Right cardiac atrium (tissue), 5 donors: ENCODE measurements at places on chromosomes 6 and 20. TPM values are rescaled to one million over a fixed set of nuclear protein-coding genes. Genes with fewer than 3 reads are reported as not detected.

The C6orf52 gene
- not detected for total RNA-seq

The NCOA7 gene
- total RNA-seq, result 17.1 TPM

The VIP gene
- total RNA-seq, result not detected

The LTA gene
- not detected for total RNA-seq

The SLC4A11 gene
- 0.29 TPM for total RNA-seq

The BANF2 gene
- not detected for total RNA-seq

The C20orf202 gene
- total RNA-seq, result 0.31 TPM

The SIRPA gene
- 29.0 TPM for total RNA-seq

The SRC gene
- 14.0 TPM for total RNA-seq

The KCNK16 gene
- total RNA-seq, result not detected

The NKX2-4 gene
- total RNA-seq, result not detected

The MAK gene
- total RNA-seq, result 0.29 TPM

The PLCB4 gene
- total RNA-seq, result 28.9 TPM
